ENCODE measurements at places on chromosomes 12 and 14.
A peak's percentile ranks its signal among the peaks of the same experiment; 100 is the strongest.

- DNase-seq: peak; percentile 61
These were observed 44.5 kb downstream of the KDM2B start for GRCh38 chr12:121536054-121536898.

GRCh38 chr14:54322701-54323337 is 74.0 kb upstream of the CDKN3 start:
- no peak for DNase-seq

DNA sequence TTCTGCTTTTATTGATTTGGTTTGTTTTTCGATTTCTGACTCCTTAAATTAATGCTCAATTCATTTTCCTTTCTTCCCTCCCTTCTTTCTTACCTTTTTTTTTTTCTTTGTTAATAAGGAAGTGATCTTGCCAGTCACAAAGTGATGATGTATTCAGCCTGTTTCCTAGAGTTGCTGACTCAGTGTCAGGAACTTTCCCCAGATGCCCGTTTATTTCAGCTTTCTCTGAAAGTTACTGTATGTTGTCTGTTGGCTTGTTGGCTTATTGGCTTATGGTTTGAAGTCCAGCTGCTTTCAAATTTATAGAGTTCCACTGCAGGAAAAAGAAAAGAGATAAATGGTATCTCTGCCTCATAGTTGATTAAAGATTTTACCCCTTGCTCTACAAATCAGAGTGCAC is 12.4 kb upstream of the SLC6A15 start:
- no peak for DNase-seq

DNA sequence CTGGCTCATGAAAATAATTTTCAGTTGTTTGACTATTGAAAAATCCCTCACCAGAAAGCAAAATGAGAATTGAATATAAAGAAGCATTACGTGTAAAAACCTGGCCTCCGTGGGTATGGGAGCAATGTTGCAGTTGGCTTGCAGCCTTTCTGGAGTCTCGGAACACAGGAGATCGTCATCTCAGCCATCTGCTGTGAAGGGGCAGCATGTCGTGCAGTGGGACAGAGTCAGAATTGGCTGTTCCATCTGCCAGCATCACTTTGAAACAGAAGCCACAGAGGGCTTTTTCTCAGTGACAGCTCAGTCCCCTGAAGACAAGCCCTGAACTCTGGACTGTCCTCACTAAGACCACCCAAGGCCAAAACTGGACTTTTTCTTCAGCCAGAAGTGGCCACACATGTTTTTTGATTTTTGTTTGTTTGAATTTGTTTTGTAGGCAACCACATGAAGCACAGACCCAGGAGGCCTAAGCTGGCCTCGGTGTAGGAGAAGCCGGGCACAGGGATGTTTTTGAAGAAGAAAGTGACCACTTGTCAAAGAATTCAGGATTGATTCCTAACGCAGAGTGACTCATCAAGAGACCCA is 170.8 kb upstream of the DYRK2 start:
- no peak for DNase-seq

DNA sequence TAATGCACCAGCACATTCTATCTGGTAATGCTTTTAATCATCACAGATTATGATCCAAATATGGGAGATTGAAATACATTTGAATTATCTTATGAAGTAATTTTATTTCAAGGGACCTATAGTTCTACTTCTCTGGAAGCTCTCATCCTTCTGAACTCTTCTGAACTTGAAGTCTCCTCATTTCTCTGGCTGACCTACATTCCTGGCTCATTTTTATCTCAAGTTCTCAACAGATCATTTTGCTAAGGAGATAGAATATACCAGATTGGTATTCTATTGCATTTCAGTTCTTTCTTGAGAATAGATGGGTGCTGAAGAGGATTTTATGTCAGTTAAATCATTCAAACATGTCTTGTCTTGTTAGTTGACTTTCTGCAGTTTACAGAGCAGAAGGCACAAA is 7.9 kb downstream of the HMGA2 start:
- no peak for DNase-seq

DNA sequence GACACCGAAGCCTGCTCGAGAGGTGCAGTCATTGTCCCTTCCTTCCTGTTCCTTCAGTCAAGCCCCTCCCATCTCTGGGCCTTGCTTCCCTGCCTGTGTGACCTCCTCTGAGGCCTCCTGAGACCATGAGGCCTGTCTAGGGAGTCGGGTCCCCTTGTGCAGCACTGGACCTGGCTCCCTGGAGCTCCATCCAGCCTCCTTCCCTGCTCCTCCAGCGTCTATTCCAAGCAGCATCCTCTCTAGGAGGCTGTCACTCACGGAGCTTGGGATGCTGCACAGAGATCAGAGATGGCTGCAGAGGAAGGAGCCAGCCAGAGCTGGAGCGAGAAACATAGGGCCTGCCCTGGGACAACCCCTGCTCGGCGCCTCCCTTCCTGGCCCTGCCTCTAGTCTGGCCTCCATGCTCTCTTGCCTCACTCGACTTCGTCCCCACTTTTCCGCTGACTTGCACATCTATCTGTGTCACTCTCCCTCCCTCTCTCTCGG is 142.7 kb downstream of the BCL11B start:
- DNase-seq: no peak

- DNase-seq: peak; percentile 62
These were observed 4.6 kb downstream of the AP1G2 start for GRCh38 chr14:23562822-23563472.
